ENCODE measurements at places on chromosomes 5 and 9. TPM values are rescaled to one million over a fixed set of nuclear protein-coding genes. Genes with fewer than 3 reads are reported as not detected.

DNA sequence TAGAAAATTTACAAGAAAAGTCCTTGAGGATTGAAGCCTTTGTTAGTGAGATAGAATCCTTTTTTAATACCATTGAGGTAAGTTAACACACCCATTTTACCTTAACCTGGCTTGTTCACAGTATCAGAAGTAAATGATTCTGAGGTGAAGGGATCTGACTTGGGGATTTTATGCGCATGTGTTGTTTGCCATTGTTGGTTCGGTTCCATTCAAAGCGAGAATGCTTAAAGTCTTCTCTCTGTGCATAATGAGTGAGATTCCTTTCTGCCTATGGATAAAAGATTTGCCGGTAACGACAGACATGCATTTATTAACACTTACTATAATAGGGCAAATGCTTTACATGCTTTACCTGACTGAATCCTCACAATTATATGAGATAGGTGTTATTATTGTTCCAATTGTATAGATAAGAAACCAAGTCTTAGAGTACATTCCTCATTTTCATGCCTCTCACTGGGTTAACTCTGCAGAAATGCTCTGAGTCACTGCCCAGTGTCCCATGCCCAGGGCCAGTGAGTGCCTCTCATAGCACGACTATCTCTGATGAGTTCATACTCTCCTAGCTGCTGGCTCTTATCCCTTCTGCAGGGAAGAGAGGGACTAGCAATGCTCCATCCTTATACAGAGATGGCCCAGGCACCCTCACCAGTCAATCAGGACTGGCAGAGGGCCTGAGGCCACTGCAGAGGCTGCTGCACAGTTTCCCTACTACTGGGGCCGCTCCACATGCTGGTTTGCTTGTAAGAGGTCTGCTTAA, 54.4 kb downstream of the CMYA5 start:
- no peak for DNase-seq

- no peak for DNase-seq
Observed at GRCh38 chr9:90098408-90098807, 493.6 kb downstream of the GADD45G start.

GRCh38 chr5:67124556-67124955, 72.0 kb downstream of the CD180 start:
- DNase-seq = no peak

DNA sequence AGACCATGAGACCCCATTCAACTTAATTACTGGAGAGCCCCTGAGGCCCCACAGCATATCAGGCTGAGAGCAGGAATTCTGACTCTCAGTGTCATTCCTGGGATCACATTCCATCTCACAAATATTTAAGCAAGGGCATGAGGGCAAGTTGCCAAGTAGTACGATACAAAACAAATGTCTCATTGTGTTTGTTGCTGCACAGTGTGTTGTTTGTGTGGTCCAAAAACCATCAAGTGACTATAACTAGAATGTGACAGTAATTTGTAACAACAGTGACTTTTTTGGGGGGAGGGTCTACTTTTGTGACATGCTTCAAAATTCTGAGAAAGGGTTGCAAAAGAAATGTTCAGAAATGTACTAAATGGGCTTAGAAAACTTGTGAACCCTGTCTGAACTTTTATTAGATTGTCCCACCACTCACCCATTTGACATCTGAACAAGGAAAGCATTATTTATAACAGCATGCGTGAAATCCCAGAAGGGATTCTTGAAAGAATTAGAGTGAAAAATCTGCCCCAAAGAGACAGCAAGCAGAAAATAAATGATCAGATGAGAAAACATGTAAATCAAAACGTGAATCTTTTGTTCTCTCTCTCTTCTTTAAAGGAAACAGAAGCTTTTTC, 347.0 kb downstream of the NTRK2 start:
- DNase-seq = no peak

DNA sequence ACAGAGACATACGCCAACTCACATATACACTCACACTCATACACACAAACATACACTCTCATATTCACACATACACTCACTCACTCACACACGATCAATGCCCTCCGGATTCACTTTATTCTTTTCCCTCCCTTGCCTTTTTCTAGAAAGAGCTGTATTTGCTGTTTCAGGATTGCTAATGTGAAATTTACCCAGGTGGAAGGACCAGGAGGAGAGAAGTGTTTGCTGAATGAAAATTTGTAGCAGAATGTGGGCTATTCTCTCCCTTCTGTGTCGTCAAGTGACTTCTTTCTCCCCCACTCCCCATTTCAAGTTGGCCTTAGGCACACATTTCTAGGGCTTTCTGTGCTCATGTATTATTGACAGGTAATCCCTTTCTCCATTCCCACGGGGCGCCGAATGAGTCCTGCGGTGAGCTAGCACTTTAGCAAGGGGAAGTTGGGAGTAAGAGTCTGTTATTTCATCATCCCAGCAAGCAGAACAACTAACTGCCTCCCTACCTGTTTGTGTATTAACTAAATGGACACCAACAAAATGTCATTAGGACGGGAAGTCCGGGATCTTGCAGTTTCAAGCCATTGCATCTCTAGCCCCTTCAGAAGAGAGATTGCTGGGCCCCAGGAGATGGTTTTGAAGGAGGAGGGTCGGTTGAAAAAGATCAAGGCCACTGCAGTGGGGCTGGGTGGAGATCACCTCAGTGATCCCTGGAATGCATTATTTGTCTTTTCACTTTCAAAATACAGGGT, 97.1 kb upstream of the TAF11L2 start:
- DNase-seq = no peak

TMC1 gene
- total RNA-seq = not detected

DNA sequence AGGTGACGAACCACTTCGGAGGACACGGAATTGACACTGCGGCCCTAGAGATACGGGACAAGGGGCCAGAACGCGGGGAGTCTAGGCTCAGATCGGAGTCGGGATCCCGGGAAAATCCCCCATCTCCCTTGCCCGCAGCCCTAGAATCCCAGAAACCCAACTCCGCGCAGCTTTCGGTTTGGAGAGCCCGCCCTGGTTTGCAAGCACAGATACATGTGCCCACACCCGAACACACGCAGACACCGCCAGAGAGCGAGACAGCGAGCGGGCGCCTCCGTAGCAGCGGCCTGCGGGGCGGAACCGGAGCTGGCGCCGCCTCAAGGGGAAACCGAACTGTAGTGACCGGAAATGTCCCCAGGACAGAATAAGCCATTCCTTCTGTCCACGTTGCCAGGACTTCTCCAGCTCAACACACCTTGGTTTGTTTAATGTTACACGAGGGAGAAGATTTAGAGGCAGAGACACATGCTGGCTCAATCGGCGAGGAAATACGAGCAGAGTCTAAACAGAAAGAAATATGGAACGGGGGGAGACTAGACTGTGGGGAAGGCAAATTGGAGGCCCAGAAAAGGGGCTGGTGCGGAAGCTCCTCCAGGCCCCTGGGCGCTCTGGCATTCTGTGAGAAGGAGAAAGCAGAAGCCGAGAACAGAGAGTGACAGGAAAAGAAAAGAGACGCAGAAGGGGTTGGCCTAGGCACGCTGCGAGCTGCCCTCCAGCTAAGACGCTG, 2.9 kb upstream of the PAX5 start:
- peak; percentile 81 for DNase-seq

- peak; percentile 83 for DNase-seq
Observed at GRCh38 chr9:132235894-132236661, 74.2 kb downstream of the NTNG2 start.

- DNase-seq = no peak
Observed at GRCh38 chr5:82595113-82595512, 317.0 kb upstream of the RPS23 start.

TAF11L11 gene
- total RNA-seq = not detected

DNA sequence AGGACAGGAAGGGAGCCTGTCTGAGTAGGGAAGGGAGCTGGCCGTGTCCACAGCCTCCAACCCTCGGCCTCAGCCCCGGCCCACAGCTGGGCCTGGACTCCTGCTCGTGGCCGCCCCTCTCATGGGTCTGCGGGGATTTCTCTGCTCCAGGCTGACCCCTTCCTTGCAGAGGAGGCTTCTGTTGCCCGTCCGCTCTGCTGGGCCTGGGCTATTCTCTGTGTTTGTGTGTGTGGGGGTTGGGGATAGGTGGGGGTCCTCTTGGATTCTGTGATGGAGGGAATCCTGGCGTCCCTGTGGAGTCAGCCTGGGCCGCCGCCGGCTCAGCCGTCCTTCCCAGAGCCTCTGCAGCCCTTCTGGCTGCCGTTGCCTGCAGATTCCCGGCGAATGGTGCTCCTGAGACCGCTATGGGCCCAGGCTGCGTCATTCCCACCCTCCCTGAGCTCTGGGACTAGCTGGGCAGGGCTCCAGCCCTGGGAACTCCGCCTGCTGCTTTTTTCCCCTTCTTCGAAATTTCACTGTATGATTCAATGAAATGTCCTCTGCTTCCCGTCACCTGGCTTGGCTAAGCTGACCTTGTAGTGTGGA, 64.2 kb downstream of the FGF18 start:
- peak; percentile 48 for DNase-seq

TLX3 gene
- total RNA-seq = 20.1 TPM

GRCh38 chr5:122756264-122756911, 18.5 kb upstream of the SNX2 start:
- peak; percentile 70 for DNase-seq

- no peak for DNase-seq
Observed at GRCh38 chr5:159956074-159956473, 39.8 kb downstream of the ADRA1B start.

- no peak for DNase-seq
Observed at GRCh38 chr5:159817262-159818029, 98.8 kb upstream of the ADRA1B start.

DNA sequence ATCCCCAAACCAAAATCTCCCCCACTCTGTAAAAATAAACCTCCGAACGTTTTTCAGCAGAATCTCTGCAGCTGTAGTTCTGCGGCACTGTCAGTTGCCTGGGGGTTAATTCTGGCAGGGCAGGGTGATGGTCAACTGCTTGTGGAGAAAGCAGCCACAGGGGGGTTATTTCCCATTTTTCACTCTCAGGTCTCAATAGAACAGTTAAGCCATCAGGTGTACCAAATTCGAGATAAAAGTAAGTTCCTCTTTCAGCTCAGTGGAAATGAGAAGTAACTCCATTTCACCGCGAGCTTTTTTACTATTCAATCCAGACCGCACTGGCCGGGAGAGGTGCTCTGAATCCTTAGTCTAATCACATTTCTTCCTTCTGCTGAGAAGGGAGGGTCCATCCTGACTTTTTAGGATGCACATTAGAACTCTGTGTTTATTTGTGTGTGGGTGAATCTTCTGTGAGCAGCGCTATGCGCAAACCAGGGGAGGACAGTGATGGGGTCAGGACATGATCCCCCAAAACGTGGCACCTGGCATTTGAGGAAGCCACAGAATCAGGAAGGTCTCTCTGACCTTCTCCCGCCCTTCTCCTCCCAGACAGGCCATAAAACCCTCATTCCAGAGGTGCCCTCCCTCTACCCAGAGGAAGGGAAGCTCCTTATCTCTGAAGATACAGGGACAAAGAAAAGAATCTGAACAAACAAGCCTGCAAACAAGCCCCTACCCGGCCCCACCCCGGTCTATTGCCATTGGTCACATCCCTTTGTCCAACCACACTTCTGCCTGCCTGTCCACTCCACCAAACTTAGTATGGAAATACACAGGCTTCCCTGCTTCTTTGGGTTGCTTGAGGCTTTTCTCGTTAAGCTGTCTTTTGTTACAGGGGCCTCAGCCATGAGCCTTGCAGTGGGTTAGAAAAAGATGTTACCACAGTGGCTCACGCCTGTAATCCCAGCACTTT, 229.0 kb downstream of the ROR2 start:
- no peak for DNase-seq

DNA sequence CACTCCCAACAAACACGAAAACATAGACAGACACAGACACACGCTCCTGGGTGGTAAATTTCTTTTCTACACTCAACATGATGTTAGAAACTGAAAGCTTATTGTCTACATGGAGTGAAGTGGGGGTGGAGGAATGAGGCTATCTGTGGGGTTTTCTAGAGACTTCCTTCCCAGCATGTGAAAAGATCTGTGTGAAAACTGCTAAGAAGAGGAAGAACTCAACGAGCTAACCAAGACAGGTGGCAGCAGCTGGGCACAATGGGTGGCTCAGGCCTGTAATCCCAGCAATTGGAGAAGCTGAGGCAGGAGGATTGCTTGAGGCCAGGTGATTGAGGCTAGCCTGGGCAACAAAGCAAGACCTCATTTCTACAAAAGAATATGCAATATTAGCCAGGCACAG, 7.6 kb downstream of the FYB1 start:
- DNase-seq = no peak

EDIL3 gene
- total RNA-seq = 184 TPM

ECSCR gene
- total RNA-seq = 2.4 TPM

DNA sequence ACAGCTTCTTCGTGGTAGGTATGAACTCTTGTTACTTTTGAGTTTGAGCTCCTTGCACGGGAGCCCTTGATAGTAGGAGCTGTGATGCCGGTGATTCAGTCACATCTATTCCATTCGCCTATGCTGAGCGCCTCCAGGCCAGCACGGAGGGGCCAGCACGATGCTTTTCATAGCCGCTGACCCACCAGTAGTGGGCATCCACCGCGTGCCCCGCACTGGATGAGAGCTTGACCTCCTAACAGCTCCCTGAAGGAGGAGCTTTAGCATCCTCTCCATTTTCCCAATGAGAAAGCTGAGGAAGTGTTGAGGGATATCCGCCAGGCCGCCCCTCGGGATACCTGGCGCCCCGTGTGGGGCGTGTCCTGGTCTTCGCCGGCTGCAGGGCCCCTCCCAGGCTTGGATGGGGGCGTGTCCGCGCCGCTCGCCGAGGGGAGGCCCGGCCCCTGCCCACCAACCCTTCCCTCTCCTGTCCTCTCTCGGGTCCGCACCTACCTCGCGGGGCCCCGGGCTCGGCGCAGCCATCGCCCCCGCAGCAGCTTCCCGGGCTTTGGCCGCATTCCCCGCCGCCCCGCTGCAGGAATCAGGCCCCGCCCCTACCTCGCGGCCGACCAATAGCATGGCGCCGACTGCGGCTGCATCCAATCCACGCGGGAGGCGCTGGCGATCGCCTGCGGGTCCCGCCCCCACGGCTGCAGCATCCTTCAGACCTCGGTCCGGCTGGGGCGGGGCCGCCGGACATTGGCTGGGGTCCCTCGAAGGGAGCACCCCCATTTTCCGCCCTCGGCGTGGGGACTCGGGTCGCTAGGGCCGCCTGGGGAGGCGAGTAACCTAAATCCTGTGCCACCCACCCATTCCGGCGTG, at the start of gene PIP5KL1:
Gene PIP5KL1, minus strand, starts transcription at position 547 of the 861 bp plus-strand sequence. Its CDS starts 25 bp downstream, at position 522.
- peak; percentile 95 for DNase-seq

- no peak for DNase-seq
Observed at GRCh38 chr5:97764700-97765099, 581.7 kb upstream of the RIOK2 start.

GRCh38 chr5:33659526-33660169, 218.9 kb downstream of the TARS1 start:
- DNase-seq = no peak

PLPPR1 gene
- not detected for total RNA-seq

SURF1 gene
- total RNA-seq = 57.8 TPM

- DNase-seq = no peak
Observed at GRCh38 chr5:38190111-38190510, 68.2 kb upstream of the EGFLAM start.

All from Daoy (cell line).